Activated CD8-positive, alpha-beta memory T cell treated with anti-CD3 and anti-CD28 coated beads for 24 hours (primary cell): ENCODE measurements at places on chromosomes 7 and 10.

- no peak for DNase-seq
Observed at GRCh38 chr7:2018569-2019460, 213.9 kb downstream of the MAD1L1 start.

DNA sequence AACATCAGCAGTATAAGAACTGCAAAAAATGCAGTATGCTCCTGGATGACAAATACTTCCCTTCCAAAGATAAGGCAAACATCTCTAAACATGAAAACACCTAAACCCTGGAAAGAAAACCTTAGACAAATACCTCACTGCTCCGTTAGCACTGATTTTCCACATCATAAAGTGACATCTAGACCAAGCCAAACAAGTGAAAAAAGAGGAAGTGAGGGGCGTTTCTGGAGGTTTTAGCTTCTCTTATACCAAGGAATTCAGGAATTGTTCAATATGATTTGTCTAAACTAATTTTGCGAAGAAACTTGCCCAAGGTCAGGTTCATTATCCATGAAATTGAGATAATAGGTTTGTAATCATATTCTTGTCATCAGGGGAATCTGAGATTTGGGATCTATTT is 279.7 kb downstream of the ADRA2A start:
- no peak for DNase-seq

DNA sequence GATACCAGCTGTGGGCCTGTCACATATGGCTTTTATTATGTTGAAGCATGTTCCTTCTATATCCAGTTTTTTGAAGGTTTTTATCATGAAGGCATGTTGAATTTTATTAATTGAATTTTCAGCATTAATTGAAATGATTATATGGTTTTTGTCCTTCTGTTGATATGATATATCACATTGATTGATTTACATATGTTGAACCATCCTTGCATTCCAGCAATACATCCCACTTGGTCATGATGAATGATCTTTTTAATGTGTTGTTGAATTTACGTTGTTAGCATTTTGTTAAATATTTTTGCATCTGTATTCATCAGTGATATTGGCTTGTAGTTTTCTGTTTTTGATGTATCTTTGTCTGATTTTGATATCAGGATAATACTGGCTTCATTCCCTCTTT is 21.2 kb downstream of the PRSS37 start:
- no peak for DNase-seq

- DNase-seq = no peak
Observed at GRCh38 chr10:57830877-57831560, 436.7 kb downstream of the IPMK start.
